Stimulated activated CD4-positive, alpha-beta T cell treated with anti-CD3 and anti-CD28 coated beads, TNF-alpha, amount 100 ng/mL, for 48 hours (primary cell): ENCODE measurements at places on chromosomes 4 and X.

- no peak for DNase-seq
Observed at GRCh38 chr4:128385683-128386304, 98.2 kb upstream of the PGRMC2 start.

DNA sequence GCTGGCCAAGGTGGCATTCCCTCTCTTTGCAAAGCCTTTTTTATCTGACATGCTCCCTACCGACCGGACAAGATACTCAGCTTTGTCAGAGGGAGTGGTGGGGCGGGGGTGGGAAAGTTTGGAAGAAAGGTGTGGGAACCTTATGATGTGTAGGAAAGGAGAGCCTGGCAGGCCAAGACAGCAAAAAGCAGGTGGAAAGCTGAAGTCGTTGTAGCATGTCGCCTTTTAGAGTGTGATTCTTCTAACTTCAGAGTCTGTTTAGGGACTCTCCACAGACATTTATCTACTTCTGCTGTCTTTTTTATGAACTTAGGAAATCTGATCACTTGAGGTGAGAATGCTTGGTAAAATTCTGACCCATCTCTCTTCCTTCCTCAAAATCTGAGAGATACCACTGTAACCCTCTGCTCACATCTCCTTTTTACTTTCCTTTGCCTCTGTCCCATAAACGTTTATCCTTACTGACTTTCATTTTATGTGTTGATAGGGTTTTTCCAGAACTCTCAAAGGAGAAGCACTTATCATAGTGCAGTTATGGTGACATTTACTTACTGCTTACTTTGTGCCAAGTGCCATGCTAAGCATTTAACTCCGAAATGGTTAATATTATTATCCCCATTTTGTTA, 8.2 kb upstream of the RUFY3 start:
- no peak for DNase-seq

- DNase-seq: no peak
Observed at GRCh38 chrX:6707497-6707896, 172.6 kb upstream of the VCX3A start.

DNA sequence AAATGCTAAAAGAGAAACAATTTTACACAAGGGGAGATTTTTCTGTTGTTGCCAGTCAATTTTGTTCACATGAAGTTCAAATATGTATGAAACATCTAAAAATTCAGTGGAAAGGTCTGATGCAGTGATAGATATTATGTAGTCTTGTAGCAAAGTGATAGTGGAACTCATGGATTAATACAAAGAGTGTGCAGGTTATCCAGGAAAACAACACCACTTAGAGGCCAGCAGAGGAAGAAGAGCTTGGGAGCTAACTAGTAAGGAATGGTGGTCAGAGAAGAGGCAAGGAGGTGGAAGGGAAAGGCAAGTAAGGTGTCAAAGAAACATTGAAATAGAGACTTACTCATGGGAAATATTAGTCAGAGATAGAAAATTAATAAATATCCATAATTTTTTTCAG, 395.6 kb downstream of the MAPK10 start:
- no peak for DNase-seq

- no peak for DNase-seq
Observed at GRCh38 chr4:184415071-184415470, 59.3 kb downstream of the IRF2 start.
